Uterine smooth muscle cell (primary cell): ENCODE measurements at places on chromosomes 7 and 10. TPM values are rescaled to one million over a fixed set of nuclear protein-coding genes. Genes with fewer than 3 reads are reported as not detected.

CPN1 gene
- total RNA-seq, result not detected in 2 replicates

ELOVL3 gene
- total RNA-seq, result 0.12 TPM in 1 of 2 replicates, not detected in the other

OR2A42 gene
- under 0.01 TPM in 1 of 2 replicates, not detected in the other for total RNA-seq

SMO gene
- 10.8 and 29.2 TPM in 2 replicates for total RNA-seq

HMX2 gene
- not detected in 2 replicates for total RNA-seq

CALML3 gene
- not detected in 2 replicates for total RNA-seq

ANXA7 gene
- total RNA-seq, result 148 and 211 TPM in 2 replicates
